OCI-M1 (cell line): ENCODE measurements at places on chromosomes 11 and 22.

DNA sequence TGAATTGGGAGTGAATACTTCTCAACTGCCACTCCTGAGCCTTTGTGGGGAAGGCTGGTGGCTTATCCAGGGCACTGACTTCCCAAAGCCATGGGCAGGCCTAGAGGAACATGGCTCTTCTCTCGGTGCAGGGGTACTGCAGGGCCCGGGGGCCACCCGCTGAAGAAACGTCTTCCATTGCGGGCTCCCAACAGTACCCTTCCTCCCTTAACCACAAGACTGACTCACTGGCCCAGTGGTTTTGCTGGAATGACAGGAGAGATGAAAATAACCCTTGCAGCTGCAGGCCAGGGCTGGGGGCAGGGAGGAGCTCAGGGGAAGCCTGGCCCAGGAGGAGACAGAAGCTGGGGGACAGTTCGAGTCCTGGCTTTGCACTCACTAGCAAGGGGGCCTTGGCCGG lies 13.5 kb downstream of the TXN2 start:
- DNase-seq: peak; percentile 93

DNA sequence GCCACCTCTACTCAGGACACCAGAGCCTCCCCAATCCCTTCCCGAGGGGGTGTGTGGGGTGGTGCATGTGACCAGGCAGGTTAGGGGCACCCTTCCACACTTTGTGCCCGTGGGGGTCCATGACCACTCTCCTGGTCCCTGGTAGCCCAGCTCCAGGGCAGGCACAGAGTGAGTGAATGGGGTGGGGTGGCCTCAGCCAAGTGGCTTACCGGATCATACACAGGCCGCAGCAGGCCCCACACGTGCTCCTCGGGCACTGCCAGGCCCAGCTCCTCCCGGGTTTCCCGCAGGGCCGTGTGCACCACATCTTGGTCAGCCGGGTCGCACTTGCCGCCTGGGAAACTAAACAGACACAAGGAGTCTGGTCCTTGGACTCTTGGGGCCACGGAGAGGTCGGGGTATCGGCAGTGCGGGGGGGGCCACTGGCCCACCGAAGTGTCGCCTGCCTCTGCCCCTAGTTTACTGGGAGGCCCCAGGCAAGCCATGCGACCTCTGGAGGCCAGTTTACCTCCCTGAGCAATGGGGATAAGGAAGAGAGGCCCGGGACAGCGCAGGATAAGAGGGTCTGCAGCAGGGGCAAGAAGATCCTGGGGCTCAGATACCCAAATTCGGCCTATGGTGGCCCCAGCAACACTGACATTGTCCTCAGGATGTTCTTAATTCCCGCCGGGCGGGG lies 889 bp downstream of the NUDT8 start:
- no peak for DNase-seq

- no peak for DNase-seq
Observed at GRCh38 chr22:29456211-29456671, 17.9 kb downstream of the RFPL1 start.

- no peak for DNase-seq
Observed at GRCh38 chr22:25509374-25509791, 55.1 kb upstream of the GRK3 start.

DNA sequence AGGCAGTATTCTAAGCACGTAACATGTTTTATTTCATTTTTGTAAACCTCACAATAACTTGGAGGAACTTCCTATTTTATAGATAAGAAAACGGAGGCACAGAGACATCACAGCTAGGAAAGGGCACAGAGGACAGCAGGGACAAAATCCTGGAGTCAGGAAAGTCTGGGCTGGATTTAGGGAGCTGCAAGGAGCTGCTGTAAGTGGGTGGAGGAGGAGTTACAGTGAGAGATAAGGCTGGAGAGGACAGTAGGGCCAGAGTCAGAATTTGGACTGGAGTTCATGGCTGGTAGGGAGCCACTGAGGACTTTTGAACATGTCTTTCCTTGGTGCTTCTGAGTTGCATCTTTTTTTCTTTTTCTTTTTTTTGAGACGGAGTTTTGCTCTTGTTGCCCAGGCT lies 32.2 kb upstream of the PTPRJ start:
- peak; percentile 65 for DNase-seq

GRCh38 chr11:123246749-123247495 lies 51.9 kb upstream of the CLMP start:
- DNase-seq: peak; percentile 86

- no peak for DNase-seq
Observed at GRCh38 chr11:119107538-119108145, 498 bp downstream of the C2CD2L start.

DNA sequence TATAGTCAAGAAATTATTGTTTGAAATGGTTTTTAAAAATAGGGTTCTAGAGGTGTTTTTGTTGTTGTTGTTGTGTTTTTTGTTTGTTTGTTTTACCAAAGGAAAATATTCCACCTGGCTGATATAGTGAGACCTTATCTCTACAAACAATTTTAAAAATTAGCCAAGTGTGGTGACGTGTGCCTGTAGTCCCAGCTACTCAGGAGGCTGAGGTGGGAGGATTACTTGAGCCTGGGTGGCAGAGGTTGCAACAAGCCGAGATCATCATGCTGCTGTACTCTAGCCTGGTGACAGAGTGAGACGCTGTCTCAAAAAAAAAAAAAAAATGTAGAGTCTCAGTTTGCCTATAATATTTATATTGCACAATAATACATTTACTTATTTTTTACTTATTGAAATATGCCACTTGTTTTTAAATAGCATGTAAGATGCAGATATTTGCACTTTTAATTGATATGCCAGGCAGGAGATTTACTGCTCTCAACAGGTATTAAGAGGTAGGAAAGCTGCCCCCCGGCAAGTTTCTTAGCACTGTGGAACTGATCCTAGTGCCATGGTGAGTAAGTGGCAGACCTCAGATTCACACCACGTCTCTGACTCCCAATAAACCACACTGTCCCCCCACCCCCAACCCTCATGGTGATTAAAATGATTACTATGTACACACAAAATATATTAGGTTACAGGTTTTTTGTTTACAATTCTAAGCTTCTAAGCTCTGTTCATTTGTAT lies 157.4 kb downstream of the TEAD1 start:
- no peak for DNase-seq

GRCh38 chr11:103604310-103604709 lies 432.1 kb upstream of the DDI1 start:
- no peak for DNase-seq

GRCh38 chr11:113894421-113894996 lies 10.1 kb upstream of the HTR3B start:
- peak; percentile 71 for DNase-seq

DNA sequence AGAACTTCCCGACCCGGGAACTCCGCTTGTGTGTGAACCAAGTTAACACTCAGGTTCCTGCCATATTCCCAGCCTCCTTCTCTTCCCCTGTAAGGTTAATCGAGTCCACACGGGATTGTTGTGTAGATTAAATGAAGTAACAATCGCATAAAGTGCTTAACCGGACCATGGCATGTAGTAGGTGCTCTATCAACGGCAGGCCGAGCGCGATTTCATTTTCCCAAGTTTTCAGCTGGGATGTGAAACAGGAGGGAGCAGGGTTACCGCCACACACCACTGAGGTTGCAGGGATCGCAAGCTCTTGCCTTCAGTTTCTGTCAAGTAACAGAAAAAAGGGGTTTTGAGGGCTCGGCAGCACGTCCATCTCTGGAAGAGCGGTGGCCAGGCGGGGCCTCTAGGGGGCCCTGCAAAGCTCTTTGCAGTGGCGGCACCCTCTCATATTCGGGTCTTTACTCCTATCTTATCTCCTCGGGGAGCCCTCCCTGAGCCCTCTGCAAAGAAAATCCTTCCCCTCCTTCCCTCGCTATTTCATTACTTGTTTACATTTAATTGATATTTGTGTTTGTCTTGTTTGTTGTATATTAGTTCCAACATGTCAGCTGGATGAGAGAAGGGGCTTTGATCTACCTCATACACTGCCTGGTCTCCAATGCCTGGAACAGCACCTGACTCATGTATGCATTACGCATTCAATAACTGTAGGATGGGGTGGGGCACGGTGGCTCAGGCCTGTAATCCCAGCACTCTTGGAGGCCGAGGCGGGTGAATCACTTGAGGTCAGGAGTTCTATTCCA lies 816 bp upstream of the PLEKHA7 start:
- no peak for DNase-seq
